ENCODE measurements at places on chromosomes 11 and 22. TPM values are rescaled to one million over a fixed set of nuclear protein-coding genes. Genes with fewer than 3 reads are reported as not detected.

DNA sequence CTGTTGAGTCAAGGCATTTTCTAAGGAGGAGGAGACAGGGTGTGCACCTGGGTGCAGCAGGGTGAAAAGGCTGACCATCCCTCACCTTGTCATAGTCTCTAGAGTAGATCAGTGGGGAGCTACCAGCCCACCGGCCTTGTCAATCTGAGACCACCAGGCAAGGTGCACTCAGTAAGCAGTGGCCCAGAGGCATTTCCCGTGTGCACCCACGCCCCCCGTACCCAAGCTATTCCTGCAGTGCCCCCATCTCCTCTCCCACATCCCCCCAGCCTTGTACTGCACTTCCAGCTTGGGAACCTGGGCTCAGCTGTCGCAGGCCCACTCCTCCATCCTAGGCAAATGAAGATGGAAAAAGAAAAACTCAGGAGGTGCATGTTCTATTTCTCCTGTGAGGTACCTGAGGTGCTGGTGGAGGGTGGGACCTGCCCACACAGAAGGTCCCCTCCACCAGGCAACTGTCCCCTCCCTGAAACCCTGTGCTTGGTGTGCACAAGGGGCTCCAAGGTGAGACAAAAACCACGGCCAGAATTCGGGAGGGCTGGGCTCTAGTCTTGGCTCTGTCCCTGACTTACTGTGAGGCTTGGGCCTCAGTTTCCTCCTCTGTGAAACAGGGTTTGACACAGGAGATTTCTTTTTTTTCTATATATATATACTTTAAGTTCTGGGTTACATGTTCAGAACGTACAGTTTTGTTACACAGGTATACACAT lies 8.4 kb downstream of the P2RY2 start:
- no peak overlapping the region for H3K4me3 ChIP-seq
- H3K4me1 ChIP-seq = no peaks in the 10 kb centered on the region
- no peaks in the 10 kb centered on the region for H3K27me3 ChIP-seq
- no peak overlapping the region for H3K27ac ChIP-seq

The RAB3IL1 gene
- 2.1 TPM for total RNA-seq

The NCAPH2 gene
- 25.3 TPM for total RNA-seq

GRCh38 chr11:70434813-70435278 lies 36.5 kb downstream of the CTTN start:
- no peak for DNase-seq
- H3K4me3 ChIP-seq = no peak overlapping the region
- no peaks in the 10 kb centered on the region for H3K27me3 ChIP-seq

The CDC45 gene
- 0.90 TPM for total RNA-seq

DNA sequence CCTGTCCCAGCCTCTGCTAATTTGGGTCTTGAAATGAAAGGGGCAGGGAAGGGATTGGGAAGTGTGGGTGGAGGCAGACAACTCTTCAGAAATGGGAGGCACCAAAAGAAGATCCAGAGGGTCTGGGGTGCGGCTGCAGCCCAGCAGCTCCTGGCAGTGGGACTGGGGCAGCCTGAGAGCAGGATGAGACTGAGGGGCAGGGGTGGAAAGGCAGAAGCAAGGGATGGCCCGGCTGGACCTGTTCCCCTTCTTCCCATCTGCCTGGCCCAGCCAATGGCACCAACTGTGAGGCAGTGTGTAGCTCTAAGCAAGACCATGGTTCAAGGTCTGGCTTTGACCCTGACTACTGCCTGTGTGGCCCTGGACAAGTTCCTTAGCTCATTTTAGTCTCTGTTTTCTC lies 160.4 kb downstream of the ENTHD1 start:
- H3K36me3 ChIP-seq = no peaks in the 10 kb centered on the region
- H3K27ac ChIP-seq = no peak overlapping the region
- H3K4me3 ChIP-seq = no peak overlapping the region
- no peaks in the 10 kb centered on the region for H3K4me1 ChIP-seq
- no peak for DNase-seq
- no peaks in the 10 kb centered on the region for H3K27me3 ChIP-seq

- H3K36me3 ChIP-seq = no peaks in the 10 kb centered on the region
- no peak overlapping the region for H3K4me3 ChIP-seq
- H3K27ac ChIP-seq = no peak overlapping the region
- H3K4me1 ChIP-seq = peaks cover 8% of the 10 kb centered on the region
- H3K27me3 ChIP-seq = no peaks in the 10 kb centered on the region
Measured at GRCh38 chr11:35905646-35906276, 38.1 kb upstream of the LDLRAD3 start.

- peaks cover 10% of the 10 kb centered on the region for H3K4me1 ChIP-seq
- H3K27me3 ChIP-seq = no peaks in the 10 kb centered on the region
- DNase-seq = no peak
- no peak overlapping the region for H3K27ac ChIP-seq
- no peak overlapping the region for H3K4me3 ChIP-seq
Measured at GRCh38 chr22:23233752-23234408, 53.6 kb downstream of the BCR start.

DNA sequence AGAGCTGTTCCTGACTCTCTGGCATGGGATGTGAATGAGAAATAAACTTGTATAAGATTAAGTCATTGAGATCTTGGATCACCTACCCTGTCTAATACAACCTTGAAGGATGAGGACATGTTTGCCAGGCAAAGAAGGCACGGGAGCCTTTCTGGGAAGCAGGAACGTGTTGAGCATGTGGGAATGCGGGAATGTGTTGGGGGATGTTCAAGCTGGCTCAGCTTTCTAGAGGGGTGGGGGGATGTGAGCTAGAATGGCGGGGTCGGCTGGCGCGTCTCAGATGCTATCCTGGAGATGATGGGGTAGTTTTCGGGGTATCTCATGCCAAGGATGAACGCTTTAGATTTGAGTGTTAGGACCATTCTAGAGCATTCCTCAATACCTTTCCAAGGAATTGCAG lies 227.1 kb downstream of the DSCAML1 start:
- no peak overlapping the region for H3K27ac ChIP-seq
- H3K4me3 ChIP-seq = no peak overlapping the region
- H3K36me3 ChIP-seq = no peaks in the 10 kb centered on the region
- H3K4me1 ChIP-seq = no peaks in the 10 kb centered on the region
- H3K27me3 ChIP-seq = no peaks in the 10 kb centered on the region

The MRGPRX3 gene
- total RNA-seq = not detected

The WNT7B gene
- total RNA-seq = 0.49 TPM

The PIH1D2 gene
- total RNA-seq = 1.0 TPM

The ANO1 gene
- 8.2 TPM for total RNA-seq

GRCh38 chr11:121112498-121113455 lies 11.7 kb downstream of the TECTA start:
- no peaks in the 10 kb centered on the region for H3K36me3 ChIP-seq
- peak; percentile 22 for DNase-seq
- H3K27me3 ChIP-seq = no peaks in the 10 kb centered on the region
- no peak overlapping the region for H3K4me3 ChIP-seq
- H3K4me1 ChIP-seq = no peaks in the 10 kb centered on the region

The SNX32 gene
- total RNA-seq = 0.12 TPM

DNA sequence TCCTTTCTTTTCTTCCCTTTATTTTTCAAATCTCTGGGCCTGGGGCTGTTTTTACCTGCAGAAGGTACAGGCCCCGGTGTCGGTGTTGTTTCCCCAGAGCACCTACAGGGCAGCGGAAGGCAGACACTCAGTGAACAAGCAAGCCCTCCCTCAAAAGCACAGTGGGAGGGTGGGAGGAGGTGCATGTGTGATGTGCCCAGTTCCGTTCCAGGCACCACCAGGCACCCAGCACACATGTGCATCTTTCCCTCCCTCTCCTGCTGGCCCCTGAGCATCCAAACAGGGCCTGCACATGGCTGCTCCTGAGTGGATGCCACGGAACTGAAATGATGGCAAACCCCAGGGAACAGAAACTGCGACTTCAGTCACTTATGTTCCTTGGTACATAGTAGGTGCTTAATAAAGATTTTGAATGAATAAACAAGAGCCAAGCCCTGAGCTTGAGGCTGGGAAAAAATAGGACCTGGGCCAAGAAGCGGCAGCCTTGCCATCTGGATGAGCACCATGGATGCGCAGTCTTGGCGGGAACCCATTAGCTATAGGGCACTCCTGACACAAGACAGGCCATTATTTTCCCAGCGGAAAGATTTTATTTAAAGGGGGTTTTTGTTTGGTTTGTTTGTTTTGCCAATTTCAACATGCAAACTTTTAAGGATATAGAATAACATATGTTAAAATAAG lies 47.8 kb downstream of the ARRB1 start:
- no peaks in the 10 kb centered on the region for H3K36me3 ChIP-seq
- DNase-seq = no peak
- H3K27ac ChIP-seq = no peak overlapping the region

DNA sequence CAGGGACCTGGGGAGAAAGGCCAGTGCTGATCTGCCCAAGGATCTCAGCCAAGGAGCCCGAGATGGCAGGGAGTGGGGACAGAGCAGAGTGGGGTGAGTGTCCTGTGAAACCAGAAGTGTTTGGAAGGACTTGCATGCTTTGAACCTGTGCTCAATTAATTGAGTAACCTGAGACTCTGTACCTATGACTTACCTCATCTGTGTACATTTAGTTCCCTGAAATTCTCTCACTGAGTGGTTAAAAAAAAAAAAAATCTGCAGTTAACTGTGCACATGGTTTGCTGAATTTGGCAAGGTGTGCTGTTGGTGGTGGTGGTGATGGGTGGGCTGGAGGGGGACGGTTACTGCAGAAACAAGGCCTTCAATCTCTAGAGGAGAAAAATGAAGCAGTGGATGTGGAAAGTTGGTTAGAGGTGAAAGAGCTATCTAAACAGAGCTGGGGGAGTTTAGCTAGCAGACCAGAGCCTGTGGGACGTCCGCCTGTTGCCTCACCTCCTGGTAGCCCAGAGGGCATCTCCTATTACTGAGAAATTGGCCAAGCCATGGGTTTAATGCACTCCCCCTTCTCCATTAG lies 8.3 kb upstream of the SORL1-AS1 start:
- H3K27me3 ChIP-seq = no peaks in the 10 kb centered on the region
- H3K27ac ChIP-seq = no peak overlapping the region
- H3K4me3 ChIP-seq = no peak overlapping the region

- no peaks in the 10 kb centered on the region for H3K27me3 ChIP-seq
- H3K4me3 ChIP-seq = no peak overlapping the region
- no peaks in the 10 kb centered on the region for H3K36me3 ChIP-seq
- H3K4me1 ChIP-seq = peaks cover 5% of the 10 kb centered on the region
Measured at GRCh38 chr11:93984196-93984567, 37.0 kb upstream of the HEPHL1 start.

DNA sequence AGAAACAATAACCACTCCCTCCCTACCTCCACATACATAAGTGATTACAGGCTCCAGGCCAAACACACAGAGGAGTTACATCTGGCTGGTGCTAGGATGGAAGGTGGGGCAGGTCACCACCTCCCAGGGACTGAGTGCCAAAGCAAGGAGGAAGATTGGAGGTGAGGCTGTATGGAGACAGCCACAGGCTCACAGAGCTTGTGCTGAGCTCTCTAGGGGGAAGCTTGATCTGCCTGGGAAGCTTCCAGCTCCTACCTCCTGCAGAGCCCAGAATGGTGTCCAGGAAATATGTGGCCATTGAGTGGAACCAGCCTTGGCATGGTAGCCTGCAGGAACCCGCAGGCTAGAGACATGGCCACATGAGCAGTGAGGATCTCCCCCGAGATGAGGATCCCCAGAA lies 3.6 kb upstream of the MED15 start:
- H3K4me1 ChIP-seq = peaks cover 3% of the 10 kb centered on the region
- DNase-seq = no peak
- H3K4me3 ChIP-seq = no peak overlapping the region

The C11orf42 gene
- not detected for total RNA-seq

DNA sequence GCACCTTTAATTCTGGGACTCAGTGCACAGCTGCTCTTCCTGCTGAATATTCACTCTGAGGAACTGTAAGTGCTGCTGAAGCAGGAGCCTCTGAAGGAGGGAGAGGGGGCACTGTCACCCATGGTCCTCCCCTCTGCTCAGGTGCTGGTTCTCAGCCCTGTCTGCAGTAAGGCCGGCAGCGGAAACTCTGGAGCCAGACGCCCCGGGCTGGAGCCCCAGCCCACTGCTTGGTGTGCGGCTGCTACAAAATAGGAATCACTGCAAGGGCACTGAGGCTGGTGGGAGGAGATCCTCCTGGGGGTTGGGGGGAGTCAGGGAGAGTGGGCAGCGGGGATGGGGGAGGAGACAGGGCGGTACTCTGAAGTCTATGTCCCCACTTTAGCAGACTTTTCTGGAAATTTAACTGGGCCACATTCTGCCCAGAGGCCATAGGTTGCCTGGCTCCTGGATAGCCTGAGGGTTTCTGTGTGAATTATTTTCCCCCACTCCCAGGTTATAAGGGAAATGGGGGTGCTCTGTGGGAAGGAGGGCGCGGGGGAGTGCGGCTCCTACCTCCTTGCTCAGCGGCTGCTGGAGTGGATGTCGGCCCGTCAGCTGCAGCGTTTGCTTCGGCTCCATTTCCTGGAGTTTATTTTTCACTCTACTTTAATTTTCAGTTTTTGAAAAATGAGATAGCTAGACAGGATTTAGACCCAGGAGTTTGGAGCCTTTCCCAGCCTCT lies 33.6 kb downstream of the TBC1D22A start:
- H3K27ac ChIP-seq = no peak overlapping the region
- no peak for DNase-seq
- no peaks in the 10 kb centered on the region for H3K27me3 ChIP-seq
- no peaks in the 10 kb centered on the region for H3K36me3 ChIP-seq

- H3K4me1 ChIP-seq = no peaks in the 10 kb centered on the region
- no peaks in the 10 kb centered on the region for H3K36me3 ChIP-seq
- H3K4me3 ChIP-seq = no peak overlapping the region
- H3K27ac ChIP-seq = no peak overlapping the region
Measured at GRCh38 chr22:22404598-22405284, 103.8 kb downstream of the ZNF280B start.

The CRACR2B gene
- total RNA-seq = 67.2 TPM

The MB gene
- 0.58 TPM for total RNA-seq

- no peak overlapping the region for H3K4me3 ChIP-seq
- H3K4me1 ChIP-seq = no peaks in the 10 kb centered on the region
- no peak overlapping the region for H3K27ac ChIP-seq
- H3K27me3 ChIP-seq = no peaks in the 10 kb centered on the region
Measured at GRCh38 chr22:47287516-47287915, 525.1 kb downstream of the TBC1D22A start.

The WBP2NL gene
- total RNA-seq = 1.8 TPM

GRCh38 chr11:114080769-114081168 lies 21.3 kb downstream of the ZBTB16 start:
- H3K4me3 ChIP-seq = no peak overlapping the region
- H3K27ac ChIP-seq = peak overlapping the region; percentile 48
- no peaks in the 10 kb centered on the region for H3K36me3 ChIP-seq
- H3K27me3 ChIP-seq = no peaks in the 10 kb centered on the region
- peaks cover 60% of the 10 kb centered on the region for H3K4me1 ChIP-seq

GRCh38 chr11:109307366-109307765 lies 114.6 kb upstream of the C11orf87 start:
- no peak overlapping the region for H3K27ac ChIP-seq
- no peaks in the 10 kb centered on the region for H3K27me3 ChIP-seq
- no peaks in the 10 kb centered on the region for H3K4me1 ChIP-seq
- no peaks in the 10 kb centered on the region for H3K36me3 ChIP-seq
- H3K4me3 ChIP-seq = no peak overlapping the region

GRCh38 chr11:15093432-15093831 lies 20.0 kb downstream of the CALCB start:
- no peaks in the 10 kb centered on the region for H3K36me3 ChIP-seq
- no peaks in the 10 kb centered on the region for H3K27me3 ChIP-seq
- H3K4me1 ChIP-seq = no peaks in the 10 kb centered on the region
- H3K4me3 ChIP-seq = no peak overlapping the region
- DNase-seq = no peak

- no peak for DNase-seq
- H3K36me3 ChIP-seq = no peaks in the 10 kb centered on the region
- H3K27ac ChIP-seq = no peak overlapping the region
- no peaks in the 10 kb centered on the region for H3K27me3 ChIP-seq
Measured at GRCh38 chr22:24526191-24526590, 28.7 kb downstream of the GUCD1 start.
